ENCODE measurements at places on chromosomes 16 and 17. TPM values are rescaled to one million over a fixed set of nuclear protein-coding genes. Genes with fewer than 3 reads are reported as not detected.

The ITGA2B gene
- total RNA-seq: 0.24 TPM

The MAP3K14 gene
- 5.1 TPM for total RNA-seq

The GP1BA gene
- total RNA-seq: not detected

The KRTAP2-3 gene
- total RNA-seq: 1.8 TPM

The KRTAP9-8 gene
- not detected for total RNA-seq

The LDHD gene
- 0.12 TPM for total RNA-seq

The CA7 gene
- not detected for total RNA-seq

The NOXO1 gene
- total RNA-seq: not detected

DNA sequence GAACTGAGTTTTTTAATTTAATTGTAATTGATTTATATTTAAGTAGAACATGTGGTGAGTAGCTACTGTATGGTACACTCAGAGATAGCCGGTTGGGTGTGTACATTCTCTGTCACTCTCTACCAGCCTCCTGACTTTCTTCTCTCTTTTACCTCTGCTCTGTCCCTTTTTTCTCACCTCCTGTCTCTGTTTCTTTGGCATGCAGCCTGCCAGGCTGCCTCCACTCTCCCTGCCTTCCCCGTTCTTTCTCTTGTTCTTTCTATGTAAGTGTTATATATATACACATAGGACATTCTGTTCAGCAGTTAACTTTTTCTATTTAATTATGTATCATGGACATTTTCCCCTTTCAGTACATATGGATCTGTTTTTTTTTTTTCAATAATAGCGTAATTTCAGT, 50.8 kb downstream of the MRTFB start:
- DNase-seq: no peak

DNA sequence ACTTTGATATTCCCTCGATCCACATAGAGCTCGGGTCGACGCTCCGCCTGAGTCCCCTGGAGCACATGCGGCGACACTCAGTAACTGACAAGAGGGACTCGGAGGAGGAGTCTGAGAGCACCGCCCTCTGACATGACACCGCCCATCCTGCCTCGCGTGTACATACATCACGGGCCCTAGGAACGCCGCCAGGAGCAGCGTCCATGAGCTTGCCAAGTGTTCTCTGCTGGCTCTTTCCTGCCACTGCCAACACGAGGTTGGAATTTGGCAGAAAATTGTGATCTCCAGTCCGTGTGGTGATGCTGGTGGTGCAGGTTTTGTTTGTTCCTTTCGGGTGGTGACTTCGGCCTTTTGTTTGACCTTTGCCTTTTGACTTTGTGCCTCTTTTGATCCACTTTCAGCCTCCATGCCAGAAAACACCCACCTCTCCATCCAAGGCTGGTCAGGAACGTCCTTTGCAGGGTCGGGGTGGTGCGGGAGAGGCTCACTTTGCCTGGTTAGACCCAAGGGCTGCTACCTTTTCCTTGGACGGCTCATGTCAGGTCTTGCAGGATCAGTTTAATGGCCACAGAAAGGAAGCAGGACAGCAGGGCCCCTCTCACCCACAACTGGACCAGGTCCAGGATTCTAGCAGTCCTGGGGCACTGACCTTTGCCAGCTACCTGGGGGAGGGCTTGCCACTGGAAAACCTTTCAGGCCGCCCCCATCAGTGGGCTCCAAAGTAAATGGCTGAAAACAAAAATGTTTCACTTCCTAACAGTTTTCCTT, 27.6 kb downstream of the ELAC2 start:
- no peak for DNase-seq

DNA sequence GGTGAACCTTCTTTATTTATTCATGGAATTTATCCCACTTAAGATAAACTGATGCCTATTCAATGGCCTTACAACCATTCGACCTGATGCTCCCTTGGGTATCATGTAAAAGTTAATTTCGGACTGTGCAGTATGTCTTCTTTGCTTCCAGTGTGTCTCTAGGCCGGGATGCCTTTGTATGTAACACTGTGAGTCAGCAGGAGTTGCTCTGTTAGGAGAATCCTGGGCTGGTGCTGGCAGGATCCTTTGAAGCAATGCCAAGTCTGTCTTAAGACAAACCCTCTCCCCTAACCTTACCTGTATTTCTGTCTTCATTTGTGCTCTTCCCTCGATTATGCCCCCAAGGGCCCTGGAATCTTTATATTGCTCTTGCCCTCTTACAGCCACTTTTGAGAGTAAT, 37.9 kb upstream of the ABCA8 start:
- no peak for DNase-seq

DNA sequence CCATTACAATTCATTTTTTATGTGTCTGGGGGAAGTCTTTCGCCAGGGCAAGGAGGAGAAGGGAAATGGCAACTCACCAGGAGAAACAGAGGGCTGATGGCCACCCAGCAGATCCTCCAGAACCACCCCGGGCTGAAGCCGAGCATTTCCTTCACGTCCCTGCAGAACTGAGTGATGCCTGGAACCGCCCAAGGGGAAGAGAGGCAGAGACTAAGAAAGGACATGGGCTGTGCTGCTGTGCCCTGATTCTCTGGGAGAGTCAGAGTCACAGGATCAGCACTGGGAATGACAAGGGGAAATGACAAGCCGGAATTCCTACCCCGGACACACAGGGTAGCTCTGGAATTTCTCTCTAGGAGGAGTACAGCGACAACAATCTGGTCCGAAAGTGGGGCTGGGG, 27.8 kb downstream of the SLC6A4 start:
- DNase-seq: peak; percentile 4

DNA sequence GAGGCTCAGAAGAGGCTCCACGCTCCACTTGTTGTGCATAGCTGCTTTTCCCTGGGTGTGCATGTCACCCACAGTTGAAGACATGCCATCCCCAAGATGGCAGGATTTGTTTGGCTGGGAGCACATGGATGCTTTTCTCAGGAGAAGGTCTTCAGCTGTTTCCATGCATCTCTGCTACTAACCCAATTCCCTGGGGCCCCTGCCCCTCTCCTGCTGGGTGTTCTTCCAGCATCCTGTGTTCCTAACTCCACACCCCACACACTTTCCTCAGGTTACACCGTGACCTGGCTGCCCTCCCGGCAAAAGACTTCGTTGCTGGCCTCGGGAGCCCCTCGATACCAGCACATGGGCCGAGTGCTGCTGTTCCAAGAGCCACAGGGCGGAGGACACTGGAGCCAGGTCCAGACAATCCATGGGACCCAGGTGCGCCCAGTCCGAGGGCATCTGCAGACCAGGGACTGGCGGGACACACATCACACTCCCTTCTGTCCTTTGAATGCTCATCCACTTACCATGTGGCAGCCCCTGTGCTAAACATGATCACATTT, 21.5 kb downstream of the ITGAL start:
- no peak for DNase-seq

DNA sequence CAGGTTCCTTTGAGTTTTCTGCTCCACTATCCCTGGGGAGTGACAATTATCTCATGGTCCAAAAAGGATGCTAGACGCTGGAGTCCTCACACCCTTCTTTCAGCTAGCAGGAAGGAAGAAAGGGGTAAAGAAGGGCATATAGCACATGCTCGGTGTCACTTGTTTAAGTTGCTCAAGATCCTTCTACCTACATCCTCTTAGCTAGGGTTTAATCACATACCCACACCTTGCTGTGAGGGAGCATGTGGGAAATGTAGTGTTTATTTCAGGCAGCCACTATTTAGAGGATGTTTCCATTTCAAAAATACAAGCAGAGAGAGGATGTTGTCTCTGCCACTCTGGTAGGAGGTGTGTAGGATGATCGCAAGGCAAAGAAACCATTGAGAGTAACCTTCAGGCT, 4.5 kb downstream of the PRKCB start:
- DNase-seq: no peak

DNA sequence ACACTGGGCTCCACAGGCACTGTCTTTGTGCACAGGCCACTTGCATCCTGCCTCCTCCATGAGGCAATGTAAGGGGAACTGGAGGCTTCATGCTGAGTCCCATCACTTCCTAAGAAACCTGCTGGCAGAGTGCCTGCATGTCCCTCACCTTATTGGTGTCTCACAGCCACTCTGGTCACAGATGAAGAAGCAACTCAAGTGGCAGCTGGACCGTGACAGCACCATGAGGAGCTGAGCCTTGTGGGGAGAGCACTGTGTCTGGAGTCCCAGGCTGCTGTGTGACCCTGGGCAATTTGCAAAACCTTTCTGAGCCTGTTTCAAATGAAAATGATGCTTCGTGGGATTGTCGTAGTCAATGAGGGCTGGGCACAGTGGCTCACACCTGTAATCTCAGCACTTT, 19.5 kb downstream of the ANKRD40 start:
- DNase-seq: no peak

DNA sequence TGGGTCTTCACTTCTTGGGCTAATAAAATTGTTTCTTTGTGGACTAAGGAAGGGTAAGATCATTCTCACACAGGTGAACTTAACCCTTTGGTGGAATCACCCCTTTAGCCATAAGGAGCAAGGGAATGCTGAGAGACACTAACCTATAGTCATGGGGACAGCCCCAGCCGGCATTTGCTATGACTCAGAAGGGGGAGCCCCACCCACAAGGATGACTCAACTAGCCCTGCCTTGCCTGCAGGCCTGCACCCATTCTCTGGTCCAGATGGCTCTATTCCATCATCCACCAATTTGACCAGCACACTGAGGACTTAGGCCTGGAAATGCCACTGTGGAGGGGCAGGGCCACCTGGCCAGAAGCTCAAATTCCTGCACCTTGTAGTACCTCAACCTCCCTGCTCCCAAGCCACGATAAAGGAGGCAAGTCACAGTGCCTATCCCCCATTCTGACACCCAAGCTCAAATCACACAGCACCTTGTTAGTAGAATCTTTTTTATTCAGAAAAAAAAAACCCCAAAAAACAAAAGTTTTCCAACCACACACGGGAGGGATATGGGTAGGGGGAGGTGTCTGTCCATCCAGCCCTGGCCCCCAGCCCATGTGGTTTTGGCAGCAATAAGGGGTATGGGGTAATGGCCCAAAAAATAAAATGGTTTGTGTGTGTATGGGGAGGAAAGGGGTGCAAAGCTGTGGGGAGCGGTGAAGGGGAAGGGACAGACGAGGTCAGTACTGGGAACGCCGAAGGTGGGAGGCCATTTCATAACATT, 3.0 kb downstream of the PFN1 start:
- DNase-seq: no peak

DNA sequence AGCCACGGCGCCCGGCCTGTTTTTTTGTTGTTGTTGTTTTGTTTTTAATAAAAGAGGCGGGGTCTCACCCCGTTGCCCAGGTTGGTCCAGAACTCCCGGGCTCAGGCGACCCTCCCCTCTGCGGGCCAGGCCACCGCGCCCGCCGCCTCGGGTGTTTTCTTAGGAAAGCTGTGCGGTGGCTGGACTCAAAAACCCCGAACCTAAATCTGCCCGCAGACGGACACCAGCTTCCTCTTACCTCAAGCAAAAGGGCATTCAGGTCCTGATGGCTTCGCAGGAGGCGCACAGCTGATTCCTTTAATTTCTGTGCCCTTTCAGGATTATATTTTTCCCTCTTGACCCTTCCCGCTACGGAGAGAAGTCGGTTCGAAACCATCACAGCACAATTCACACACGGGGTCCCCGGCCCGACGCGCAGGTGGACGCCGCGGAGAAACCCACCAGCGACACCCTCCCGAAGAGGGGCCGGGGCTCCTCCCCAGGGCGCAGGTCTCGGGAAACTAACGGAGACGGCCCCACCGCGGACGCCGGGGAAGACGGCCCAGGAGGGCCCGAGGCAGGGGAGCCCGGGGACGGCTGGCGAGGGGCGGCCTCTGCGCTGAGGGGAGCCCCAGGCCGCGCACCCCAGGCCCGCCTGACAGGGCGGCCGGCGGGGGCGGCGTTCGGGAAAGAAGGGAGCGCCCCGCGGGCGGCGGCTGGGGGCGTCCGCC, 653 bp downstream of the FANCA start:
- no peak for DNase-seq

DNA sequence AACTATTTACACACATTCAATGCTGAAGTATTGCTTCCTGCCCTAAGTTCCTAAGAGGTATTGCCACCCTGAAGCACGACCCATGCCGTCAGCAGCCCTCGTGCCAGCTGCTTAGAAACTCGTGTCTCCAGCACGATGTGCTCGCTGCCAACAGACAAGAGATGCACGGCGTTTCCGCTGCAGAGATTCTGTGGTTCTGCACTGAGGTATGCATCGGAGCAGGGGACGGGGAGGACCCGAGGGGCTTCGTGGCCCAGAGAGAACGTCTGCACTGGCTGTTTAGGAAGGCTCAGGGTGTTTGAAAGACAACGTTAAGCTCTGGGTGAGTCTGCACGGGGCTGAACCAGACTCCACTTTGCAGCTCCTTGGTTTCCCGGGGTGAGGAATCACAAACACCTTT, 82.7 kb upstream of the CREBBP start:
- no peak for DNase-seq

GRCh38 chr17:76789235-76789788, 51.4 kb downstream of the MFSD11 start:
- no peak for DNase-seq

DNA sequence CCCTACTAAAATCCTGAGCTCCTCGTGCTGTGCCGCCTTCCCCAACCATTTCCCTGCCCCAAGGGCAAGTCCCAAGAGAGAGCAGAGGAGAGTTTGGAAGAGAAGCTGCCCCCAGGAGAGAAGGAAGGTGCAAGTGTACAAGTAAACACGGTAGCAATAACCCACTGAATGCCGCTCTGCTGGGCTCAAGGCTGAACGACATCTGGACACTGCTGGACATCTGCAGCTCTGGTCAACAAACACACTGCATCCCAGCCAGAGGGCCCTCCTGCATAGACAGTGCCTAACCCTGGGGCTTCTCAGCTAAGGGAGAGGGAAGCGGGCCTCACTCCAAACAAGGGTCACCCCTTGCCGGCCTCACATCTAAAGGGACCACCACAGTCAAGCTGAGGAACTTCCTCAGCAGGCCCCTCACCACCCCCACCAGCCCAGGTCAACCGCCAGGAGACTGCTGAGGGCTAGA, 12.7 kb downstream of the JUP start:
- no peak for DNase-seq

- no peak for DNase-seq
Observed at GRCh38 chr16:75104836-75105235, 11.7 kb downstream of the LDHD start.

DNA sequence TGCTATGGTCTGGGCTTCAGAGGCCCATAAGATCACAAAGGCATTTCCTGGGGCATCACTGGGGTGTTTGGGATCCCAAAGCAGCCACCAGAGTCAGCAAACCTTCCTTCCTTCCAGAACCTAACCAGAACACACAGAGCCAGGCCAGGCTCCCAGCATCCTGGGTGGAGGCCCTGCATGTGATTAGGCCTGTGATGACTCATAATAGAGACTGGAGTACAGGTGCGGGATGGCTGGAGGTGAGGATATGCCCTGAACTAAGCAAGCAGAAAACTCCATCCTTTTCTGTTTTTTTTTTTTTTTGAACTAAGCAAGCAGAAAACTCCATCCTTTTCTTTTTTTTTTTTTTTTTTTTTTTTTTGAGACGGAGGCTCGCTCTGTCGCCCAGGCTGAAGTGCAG, 17.7 kb upstream of the GFOD2 start:
- DNase-seq: no peak

GRCh38 chr16:2532494-2533141, 1.4 kb upstream of the CEMP1 start:
- DNase-seq: no peak

- no peak for DNase-seq
Observed at GRCh38 chr16:87375426-87376135, 8.0 kb downstream of the FBXO31 start.

- no peak for DNase-seq
Observed at GRCh38 chr17:34817252-34818035, 143.8 kb downstream of the CCT6B start.

- no peak for DNase-seq
Observed at GRCh38 chr16:19083670-19084069, 16.3 kb downstream of the COQ7 start.

GRCh38 chr16:88461331-88462269, 8.5 kb downstream of the ZFPM1 start:
- DNase-seq: no peak

GRCh38 chr16:31181102-31181830, 1.3 kb downstream of the FUS start:
- no peak for DNase-seq

Measured in glomerular endothelial cell (primary cell).